ENCODE measurements at places on chromosomes 5 and 9. TPM values are rescaled to one million over a fixed set of nuclear protein-coding genes. Genes with fewer than 3 reads are reported as not detected.

PCDHB15 gene
- total RNA-seq = 1.8 TPM

FSTL4 gene
- not detected for total RNA-seq

SPATA31E1 gene
- not detected for total RNA-seq

ZDHHC11B gene
- total RNA-seq = not detected

NTRK2 gene
- total RNA-seq = 1.5 TPM

PCDHA10 gene
- total RNA-seq = not detected

NR5A1 gene
- not detected for total RNA-seq

Data from cardiac atrium fibroblast (primary cell).